ENCODE measurements at places on chromosomes 3 and 15.
A peak's percentile ranks its signal among the peaks of the same experiment; 100 is the strongest.

DNA sequence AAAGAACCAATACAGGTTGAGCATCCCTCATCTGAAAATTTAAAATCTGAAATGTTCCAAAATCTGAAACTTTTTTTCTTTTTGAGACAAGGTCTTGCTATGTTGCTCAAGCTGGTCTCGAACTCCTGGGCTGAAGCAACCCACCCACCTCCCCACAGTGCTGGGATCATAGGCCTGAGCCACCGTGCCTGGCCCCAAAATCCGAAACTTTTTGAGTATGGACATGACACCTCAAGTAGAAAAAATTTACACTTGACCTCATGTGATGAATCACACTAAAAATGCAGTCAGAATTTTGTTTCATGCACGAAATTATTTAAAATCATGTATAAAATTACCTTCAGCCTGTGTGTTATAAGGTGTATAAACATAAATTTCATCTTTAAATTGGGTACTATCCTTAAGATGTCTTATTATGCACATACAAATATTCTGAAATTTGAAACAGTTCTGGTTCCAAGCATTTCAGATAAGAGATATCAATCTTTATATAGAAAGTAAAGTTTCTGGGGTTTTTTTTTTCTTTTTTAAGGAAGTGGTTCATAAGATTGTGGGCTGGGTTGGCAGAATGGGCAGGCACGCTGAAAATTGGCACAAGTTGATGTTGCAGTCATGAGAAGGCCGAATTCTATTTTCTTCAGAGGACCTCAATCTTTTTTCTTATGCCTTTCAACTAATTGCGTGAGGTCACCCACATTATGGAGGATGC is 72.5 kb downstream of the SPRED1 start:
- DNase-seq = no peak

DNA sequence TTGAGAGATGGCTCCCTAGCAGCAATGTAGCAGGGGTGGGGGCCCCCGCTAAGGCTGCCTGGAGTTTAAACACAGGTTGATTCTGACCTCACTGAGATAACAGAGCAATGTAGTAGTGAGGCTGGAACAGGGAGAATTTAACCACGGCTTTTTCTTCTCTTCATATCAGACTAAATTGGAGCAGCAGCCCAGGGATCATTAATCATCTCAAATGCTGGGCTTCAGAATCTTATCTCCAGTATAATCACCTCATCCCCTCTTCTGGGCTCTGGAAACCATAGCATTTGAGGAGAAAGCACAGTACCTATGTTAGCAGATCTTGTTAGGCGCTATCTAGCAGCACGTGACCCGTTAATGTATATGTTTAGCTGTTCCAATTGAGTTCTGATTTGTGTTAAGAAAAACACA is 25.4 kb upstream of the DET1 start:
- no peak for DNase-seq

DNA sequence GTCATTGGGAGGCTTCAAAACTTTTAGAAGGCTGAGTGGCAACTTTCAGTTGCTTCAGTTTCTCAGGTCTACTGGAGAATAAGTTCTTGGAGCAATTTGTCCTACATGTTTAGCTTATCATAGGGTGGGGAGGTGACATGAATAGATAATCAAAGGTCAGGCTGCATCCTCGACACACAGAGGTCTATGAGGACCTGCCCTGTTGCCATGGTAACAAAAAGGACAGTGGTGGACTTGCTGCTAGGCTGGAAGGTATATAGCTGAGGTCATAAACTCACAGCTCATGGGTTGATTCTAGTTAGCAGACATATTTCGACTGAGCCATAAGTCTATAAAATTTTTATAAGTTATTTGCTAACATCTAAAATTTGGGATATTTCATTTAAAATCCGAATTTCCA is 267.0 kb downstream of the THRB start:
- no peak for DNase-seq

DNA sequence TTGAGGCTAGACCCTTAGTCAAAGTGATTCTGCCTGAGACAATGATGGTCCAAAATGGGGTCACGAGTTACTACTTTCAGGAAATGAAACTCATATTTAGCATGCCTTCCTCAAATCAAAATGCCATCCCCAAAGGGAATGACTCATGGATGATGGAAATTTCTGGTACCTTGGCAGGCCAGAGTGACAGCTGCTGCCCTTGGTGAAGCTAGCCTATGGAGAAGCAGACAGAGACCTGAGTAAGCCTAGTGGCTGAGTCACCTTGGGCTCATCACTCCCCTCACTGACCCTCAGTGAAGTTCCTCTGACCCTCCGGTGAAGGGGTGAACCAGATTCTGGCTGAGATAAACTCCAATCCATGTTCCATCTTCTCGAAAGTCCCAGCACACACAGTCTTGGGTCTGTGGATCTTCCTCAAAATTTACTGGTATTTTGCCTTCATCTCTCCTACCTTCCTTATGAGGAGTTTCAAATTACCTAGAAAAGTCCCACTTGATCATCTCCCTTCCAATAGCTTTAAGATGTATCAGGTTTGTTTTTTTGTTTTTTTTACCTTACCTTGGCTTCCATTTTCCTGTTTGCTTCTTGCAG is 54.5 kb upstream of the ABHD17C start:
- DNase-seq = peak; percentile 44

DNA sequence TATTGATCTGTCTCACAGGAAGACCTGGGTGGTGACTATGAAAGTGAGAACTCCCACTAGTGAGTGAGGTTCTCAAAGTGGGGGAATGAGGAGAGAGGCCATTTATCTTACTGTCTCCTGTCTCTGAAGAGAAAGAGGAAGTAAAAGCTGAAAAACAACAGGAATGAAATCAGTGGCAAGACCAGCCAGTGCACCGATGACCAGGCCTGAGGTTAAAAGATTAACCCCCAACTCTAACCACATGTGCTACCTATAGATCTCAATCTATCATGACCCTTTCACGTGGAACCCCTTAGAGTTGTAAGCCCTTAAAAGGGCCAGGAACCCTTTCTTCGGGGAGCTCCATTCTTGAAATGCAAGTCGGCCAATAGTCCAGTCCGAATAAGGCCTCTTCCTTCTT is 239.3 kb upstream of the CNTN6 start:
- DNase-seq = peak; percentile 44

GRCh38 chr15:85745525-85746150 is 49.1 kb downstream of the KLHL25 start:
- DNase-seq = peak; percentile 48
